Peyer's patch (tissue), 4 donors: ENCODE measurements at places on chromosomes 11 and 22. TPM values are rescaled to one million over a fixed set of nuclear protein-coding genes. Genes with fewer than 3 reads are reported as not detected.

The SLC25A18 gene
- total RNA-seq = 5.5 TPM

The MPZL3 gene
- total RNA-seq = 9.2 TPM

The UPB1 gene
- not detected for total RNA-seq

The VPREB1 gene
- not detected for total RNA-seq

The DDTL gene
- total RNA-seq = not detected

DNA sequence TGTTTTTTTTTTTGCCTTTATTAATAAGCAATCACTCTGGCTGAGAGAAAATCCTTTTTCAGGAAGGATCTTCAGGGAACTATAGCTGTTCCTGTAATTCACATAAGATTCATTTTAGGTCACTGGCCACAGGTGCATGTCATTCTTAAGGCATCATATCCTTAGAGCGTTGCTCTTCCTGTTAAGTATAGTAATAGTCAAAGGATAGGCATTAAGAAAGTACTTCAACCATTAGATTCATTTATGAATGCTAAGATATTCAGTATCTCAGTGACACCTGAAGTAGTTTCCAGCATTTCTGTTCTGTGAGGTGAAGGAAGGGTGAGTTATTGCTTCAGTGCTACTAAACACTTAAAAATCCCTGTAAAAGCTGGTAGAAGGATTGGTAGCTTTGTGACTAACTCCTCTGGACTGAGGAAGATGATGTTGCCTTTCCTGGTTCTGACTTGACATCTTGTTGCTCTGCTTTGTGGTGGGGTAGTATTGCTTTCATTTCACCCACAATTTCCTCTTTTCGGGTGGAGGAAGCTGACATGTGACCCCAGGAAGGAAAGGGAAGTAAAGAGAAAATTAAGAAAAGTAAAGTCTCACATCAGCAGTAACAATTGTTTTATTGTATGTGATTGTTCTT, 34.7 kb downstream of the RNF169 start:
- DNase-seq = no peak

GRCh38 chr11:116101902-116102301, 597.7 kb upstream of the CADM1 start:
- no peak for DNase-seq

DNA sequence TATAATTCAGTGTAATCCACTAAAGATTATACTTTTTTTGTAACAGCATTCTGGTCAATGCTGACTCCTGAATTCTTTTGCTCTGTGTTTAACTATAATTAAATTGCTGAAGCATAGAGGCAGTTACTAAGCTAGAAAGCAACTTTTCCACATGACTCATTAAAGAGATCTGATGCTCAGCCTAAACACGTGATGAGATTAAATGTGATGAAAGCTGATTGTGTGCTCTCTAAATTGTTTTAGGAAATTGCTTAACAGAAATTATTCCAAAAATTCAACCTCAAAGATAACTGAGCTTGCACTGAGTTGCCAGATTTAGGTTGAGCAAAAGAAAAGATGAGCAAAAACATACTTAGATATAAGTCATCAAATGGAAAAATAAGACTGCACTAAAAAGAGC, 1033.6 kb downstream of the FAM181B start:
- no peak for DNase-seq

DNA sequence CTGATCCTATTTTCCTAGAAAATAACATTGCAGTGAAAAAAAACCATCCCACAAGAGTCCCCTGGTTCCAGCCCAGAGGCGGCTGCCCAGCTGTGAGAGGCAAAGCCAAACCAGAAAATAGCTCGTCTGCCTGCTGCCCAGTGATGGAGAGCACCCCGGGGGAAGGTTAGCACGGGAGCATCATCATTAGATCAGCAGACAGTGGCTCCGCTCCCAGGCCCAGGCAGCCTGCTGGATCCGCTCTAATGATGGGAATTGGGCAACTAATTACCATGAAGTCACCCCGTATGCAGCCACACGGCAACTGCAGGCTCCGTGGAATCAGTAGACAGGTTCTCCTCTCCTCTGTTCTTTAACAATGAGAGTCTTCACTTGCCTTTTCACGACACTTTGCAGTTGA, 17.1 kb upstream of the B3GAT1 start:
- DNase-seq = no peak

DNA sequence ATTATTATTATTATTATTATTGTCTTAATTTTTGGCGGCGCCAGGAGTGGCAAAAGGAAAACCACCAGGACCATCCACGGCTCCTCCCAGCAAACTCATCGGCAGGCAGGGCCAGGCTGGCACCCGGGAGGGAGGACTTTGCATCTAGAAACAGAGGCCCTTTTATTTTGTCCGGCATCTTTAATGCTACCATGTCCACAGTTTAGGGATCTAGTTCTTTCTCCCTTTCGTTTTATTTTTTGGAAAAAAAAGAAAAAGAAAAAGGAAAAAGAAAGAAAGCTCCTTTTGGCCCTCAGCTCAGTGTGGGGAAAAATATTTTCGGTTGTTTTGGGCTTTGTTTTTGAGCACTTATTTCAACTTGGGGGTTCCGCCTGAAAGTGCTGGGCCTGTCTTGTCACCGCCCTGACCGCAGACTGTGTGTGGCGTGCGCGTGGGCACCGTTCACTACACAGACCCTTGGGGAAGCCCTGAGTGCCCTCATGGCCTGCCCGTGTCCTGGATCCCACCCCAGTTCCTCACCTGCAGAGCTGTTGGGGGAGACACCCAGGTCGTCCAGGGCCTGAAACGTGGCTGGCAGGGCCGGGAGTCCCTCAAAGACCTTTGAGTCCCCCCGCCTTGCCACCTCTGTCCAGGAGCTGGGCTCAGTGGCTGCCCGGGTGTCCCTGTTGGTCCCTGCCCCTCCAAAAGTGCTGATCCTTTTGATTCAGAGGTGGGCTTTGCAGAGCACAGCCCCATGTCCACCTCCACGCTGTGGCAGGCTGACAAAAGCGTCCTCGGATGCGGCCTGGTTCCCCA, 69.1 kb upstream of the PPARA start:
- no peak for DNase-seq

DNA sequence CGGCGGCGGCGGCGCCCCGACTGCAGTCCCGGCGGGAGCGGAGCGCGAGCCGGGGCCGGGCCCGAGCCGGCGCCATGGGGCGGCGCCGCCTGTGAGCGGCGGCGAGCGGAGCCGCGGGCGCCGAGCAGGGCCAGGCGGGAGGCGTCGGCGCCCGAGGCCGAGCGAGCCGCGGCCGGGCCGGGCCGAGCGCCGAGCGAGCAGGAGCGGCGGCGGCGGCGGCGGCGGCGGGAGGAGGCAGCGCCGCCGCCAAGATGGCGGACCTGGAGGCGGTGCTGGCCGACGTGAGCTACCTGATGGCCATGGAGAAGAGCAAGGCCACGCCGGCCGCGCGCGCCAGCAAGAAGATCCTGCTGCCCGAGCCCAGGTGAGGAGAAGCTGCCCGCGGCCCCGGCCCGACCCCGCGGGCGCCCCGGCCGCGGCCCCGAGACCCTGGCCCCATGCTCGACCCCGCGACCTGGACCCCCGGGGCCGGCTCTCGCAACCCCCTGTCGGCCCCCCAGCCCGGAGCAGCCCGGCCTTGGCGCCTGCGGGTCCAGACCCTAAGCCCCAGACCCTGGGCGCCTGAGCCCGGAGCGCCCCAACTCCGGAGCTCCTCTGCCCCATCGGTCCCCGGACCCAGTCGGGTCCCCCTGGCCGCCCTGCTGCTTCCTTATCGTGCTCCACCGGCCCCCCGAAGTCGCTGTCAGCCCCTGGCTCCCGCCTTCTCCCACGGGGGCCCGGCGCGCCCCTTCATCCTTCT, at the start of gene GRK2:
GRK2 (plus strand) TSS at position 25 of the 739 bp plus-strand sequence; CDS start at position 252, 227 bp downstream.
- peak; percentile 66 for DNase-seq

DNA sequence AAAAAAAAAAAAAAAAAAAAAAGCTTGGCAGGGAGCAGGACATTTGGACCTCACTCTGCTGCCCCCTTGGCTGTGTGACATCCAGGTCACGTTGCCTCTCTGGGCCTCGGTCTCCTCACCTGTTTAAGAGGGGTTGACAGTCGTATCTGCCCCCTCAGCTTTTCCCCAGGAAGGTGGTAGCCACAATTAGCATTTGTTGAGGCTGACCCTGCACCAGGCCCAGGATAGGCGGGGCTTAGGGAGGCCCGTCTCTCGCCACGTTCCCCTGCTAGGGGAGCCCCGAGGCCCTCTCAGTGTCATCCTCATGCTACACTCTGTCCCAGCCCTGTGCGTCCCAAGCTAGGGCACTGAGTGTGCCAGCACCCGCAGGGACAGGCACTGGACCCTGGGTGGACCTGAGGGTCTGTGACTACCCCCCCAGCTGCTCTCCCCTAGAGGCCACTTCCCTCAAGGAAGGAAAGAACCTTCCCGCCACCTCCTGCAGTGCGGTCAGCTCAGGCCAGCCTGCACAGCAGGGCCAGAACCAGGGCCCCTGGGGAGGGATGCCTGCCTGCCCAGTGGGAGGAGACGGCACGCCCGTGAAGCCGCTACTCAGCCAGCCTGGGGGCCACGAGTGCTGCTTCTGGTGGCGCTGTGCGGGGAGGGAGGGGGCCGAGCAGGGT, 38.5 kb upstream of the PPARA start:
- no peak for DNase-seq

DNA sequence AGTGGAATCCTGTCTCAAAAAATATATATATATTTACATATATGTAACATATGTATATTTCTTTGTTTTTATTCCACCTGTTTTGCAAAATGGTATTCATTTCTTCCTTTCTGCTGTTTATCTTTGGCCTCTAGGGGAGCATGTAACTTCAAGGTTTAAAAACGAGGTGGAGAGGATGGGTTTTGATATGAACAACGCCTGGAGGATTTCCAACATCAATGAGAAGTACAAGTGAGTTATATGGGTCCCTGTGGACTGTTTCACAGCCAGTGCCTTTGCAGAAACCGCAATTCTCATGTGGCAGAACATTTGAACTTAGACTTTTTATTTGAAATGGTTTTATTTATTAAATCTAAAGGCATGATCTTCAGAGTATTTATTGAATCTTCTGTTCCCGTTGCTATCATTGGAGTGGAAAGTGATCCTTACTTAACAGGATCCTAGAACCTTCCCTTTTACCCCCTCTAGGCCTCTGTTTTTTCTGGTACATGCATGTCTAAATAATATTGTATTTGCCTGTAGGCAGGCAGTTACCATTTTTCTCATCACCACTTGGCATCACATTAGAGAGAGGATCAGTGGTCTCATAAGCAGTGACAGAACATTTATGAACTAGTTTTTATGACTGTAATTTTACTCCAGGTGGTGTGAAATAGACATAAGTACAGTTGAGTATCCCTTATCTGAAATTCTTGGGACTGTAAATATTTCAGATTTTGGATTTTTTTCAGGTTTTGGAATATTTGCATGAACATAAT, 81.5 kb upstream of the HORMAD2 start:
- DNase-seq = no peak

DNA sequence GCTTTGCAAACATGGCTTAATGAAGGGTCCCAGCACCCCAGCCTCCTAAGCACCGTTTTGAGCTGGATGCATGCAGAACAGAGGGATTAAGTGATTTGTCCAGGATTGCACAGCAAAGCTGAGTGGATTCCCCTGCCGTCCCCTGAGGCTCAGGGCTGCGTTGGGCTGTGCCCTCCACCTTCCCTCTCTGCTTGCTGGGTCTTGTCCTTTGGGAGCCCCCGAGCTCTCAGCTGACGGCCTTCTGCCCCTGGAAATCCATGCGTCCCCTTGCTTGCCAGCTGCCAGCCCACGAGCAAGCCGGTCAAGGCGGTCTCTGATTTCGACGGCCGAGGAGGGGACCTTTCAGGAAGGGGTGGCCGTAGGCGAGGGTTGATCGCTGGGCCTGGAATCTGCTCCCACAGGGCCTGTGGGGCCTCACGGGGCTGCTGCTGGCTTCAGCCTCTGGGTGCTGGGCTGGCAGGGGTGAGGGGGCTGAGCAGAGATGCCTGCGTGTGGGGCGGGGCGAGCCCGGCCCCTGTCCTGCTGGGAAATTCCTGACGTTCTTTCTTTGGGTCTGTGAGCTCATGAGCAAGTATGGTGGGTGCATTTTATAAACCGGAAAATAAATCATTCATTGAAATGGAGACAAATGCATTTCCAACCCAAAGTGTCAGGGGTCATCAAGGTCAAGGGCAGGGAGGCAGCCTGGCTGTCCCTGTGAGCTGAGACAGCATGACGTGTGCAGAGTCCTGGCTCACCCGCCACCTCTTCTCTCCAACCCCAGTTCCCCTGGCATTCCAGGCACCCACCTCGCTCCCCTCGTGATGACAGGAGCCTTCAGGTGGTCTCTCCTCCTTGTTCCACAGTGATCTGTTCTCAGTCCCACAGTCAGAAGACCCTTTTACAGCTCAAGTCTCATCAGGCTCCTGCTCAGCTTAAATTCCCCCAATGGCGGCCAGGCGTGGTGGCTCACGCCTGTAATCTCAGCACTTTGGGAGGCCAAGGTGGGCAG, 28.1 kb downstream of the FGF4 start:
- DNase-seq = no peak

- DNase-seq = no peak
Observed at GRCh38 chr11:23973244-23973643, 523.6 kb upstream of the LUZP2 start.

DNA sequence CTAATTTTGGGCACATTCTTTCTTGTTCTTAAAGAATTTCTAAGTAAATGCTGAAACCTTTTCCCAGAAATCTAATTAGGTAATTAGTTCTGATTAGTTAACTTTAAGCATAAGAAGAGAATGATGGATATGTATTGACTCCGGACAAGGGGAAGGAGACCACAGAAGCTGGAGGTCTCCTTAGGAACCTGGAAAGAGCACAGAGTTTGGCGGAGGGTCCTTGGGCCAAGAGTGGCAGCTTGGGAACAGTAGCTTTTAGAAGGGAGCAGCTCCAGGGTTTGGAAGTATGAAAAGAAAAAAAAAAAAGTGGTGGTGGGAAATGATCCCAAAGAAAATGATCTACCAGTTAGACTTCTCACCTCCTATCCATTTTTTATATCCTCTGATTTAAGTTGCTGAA, 42.7 kb downstream of the FAT3 start:
- DNase-seq = no peak

DNA sequence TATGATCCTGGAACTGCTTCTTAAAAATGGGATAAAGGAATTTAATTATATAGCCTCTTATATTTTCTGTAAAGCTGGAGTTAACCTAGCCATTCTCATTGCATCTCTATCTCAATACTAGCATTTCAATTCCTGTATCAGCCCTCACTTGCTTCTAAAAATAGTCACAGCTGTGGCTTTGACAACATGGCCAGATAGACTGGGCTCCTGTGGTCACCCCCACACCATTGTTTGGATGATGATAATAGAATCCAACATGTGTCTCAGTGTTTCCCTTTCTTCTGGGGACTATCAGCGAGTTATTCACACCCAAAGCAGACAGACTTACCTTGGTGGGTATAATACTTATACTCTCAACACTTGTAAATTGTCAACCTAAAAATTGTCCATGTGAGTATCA, 6.9 kb downstream of the VWA5A start:
- no peak for DNase-seq

DNA sequence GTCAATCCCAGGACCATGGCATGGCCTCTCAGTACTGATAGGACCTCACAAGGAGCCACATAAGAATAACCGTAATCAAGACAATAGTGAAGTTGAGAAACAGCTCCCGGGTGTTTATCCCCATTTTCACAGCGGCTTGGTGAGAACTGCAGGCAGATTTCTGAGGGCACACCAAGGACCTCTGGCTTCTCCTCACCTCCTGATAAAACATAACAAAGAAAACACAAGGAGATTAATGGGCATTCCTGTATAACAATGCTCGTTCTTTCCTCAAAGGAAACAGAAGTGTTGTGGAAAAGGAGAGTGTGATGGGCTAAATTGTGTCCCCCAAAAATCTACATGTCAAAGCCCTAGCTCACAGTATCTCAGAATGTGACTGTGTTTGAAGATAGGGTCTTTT, 4.0 kb downstream of the SLN start:
- DNase-seq = no peak
